Common myeloid progenitor, CD34-positive (primary cell): ENCODE measurements at places on chromosomes 13 and 19.

DNA sequence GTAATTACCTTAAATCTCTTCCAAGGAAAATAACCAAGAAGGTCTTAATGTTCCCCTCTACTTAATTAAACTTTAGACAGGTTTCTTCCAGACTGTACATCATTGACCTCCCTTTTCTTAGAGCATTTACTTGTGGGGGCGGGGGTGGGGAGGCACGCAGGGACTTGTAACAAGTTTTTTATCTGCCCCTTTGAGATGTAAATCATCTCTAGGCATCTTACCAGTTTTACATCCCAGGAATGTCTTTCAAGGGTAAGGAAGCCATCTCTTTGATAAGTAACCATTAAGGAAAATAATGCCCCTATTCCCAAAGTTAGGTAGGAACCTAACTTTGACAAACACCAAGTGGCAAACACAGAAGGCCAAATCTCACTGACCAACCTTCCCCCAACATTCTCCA, 528.6 kb downstream of the SUCLA2 start:
- DNase-seq, result no peak

GRCh38 chr13:109436055-109436622, 350.2 kb downstream of the IRS2 start:
- no peak for DNase-seq

DNA sequence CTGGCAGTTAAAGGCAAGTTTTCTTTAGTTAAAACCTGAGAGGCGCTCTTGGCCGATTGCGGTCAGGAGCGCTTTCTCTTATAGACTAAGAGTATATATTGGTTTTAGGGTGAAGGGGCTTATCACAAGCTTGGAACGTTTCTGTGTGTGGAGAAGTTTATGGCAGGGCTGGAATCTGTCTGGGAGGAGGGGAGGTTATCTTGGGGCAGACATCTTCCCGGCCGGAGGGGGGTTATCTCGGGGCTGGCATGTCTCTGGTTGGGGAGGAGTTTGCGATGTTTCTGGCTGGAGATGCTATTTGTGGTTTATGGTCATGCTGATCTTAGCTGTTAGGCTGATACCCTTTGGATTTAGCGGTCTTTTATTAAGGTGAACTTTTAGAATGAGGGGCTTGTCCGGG, 18.3 kb downstream of the KDM4B start:
- no peak for DNase-seq

DNA sequence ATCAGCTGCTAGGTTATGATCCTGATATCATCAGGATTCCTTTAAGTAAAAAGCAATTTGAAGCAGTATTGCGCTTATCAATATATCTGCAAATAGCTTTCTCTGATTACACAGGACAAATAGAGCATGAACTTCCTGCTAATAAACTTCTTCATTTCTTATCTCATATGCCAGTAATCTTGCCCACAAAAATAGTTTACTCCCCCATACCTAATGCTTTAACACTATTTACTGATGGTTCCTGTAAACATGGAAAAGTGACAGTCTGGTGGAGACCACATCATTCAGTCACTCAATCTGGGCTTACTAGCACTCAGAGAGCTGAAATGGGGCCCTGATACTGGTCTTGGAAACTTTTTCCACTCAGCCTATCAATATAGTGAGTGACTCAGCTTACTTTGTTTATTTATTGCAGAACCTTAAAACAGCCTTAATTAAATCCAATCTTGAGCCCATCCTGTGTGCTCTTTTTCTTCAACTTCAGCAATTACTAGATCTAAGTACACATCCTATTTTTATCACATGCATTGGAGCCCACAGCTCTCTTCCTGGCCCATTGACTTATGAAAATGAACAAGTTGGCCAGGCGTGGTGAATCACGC, 1464.3 kb downstream of the UQCRFS1 start:
- DNase-seq, result no peak

- DNase-seq, result peak; percentile 77
Measured at GRCh38 chr19:47697863-47698609, 15.2 kb upstream of the EHD2 start.

DNA sequence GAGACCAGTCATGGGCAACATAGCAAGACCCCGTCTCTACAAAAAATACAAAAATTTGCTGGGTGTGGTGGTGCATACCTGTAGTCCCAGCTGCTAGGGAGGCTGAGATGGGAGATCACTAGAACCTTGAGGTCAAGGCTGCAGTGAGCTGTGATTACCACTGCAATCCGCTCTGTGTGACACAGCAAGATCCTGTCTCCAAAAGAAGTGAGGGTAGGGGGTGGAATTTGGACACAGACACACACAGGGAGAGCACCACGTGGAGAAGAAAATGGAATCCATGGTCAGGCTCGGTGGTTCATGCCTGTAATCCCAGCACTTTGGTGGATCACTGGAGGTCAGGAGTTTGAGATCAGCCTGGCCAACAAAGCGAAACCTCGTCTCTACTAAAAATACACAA, 8.7 kb downstream of the TNFSF9 start:
- no peak for DNase-seq

DNA sequence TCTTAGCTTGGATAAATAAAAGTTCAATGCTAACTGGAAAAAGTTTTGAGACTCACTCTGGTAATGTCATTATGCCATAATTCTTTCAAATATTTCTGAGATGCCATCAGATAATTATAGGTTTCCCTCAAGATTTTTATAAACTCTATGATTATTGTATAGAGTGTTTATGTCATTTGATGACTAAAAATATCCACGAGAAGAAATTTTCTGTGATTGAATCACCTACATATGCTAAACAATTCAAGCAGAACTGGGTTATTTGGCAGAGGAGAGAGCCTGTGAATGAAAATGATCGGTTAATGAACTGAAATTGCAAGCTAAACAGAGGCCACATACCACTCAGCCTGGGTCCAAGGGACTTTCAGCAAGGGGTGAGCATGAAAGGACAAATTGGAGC, 92.6 kb upstream of the TSC22D1 start:
- no peak for DNase-seq

DNA sequence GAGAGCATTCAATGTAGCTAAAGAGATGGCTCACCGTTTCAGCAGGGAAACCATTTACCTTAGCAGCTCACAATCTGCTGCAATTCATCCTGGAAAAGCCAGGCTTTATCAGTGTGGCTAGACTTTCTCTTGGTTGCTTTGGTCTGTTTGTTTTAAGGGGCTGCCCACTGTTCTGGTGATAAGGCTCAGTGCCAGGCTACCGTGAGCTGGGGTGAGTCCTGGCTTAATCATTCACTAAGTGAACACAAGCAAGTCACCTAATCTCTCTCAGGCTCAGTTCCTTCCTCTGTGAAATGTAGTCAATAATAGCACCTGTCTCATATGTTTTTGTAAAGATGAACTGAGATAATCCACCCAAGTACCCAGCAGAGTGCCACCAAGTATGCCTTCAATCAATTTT, 229.0 kb downstream of the TEX29 start:
- no peak for DNase-seq

DNA sequence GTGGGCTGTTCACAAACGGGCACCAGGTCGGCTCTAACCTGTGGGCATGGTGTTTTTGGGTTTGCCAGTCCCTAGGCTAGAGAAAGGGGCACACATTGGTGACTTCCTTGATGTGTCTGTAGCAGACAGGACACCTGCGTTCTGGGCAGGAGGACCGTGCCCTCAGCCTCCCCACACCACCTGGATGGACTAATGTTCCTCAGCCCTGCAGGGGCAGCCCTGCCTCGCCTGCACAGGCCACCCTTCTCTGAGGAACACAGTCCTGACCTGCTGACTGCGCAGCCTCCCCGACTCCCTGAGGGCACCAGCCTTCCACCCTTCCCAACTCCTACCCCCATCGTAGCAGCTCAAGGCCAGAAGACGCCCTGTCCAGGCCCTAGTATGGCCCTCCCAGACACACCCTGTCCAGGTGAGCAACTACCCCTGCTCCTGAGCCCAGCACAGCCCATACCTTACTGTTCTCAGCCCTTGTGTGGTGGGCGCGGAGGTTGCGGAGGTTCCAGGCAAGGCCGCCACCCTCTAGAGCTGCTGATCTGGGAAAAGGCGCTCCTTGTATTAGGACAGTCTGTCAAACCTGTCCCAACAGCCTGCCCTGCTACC, 55.7 kb downstream of the GGACT start:
- no peak for DNase-seq

DNA sequence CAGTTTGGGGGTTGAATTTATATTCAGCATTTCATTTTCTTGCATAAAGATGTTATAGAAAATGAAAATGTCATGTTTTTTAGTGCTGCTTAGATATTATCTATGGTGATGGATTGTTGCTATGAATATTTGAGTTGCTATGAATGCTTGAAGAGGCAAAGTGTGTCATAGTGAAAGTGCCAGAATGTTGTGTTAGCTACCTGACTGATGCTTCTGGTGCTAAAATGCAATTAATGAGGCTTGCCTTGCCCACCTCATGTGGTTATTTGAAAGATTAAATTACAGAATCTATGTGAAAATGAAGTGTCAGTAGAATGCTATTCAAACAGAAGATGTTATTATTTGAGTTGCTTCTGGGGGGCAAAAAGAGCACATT, 62.7 kb upstream of the MYCBP2 start:
- DNase-seq, result no peak

DNA sequence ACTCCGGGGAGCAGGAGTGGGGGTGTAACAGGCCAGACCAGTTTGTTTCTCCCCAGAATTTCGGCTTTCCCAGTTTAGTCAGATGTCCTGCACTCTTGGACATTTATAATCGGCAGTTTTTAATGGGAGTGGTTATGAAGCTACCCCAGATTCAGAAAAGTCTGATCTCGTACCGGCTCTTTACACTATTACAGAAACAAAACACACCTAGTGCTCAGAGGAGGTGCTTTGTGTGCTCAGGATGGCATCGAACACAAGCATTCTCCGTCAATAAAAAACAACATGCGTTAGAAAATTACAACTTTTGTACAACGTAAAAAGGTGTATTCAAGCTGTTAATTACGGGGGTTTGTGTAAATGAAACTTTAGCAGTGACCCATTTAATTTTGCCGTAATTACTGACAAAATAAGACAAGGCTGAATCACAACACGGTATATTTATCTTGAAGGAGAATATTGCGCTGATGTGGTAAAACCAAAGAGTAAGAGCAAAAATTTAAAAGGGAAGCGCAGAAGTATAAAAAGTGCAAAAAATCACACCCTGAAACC, 6.6 kb upstream of the SOX1 start:
- no peak for DNase-seq

- no peak for DNase-seq
Measured at GRCh38 chr13:109684824-109685202, 101.6 kb downstream of the IRS2 start.

- DNase-seq, result no peak
Measured at GRCh38 chr19:39141929-39142328, 16.3 kb downstream of the PAK4 start.

DNA sequence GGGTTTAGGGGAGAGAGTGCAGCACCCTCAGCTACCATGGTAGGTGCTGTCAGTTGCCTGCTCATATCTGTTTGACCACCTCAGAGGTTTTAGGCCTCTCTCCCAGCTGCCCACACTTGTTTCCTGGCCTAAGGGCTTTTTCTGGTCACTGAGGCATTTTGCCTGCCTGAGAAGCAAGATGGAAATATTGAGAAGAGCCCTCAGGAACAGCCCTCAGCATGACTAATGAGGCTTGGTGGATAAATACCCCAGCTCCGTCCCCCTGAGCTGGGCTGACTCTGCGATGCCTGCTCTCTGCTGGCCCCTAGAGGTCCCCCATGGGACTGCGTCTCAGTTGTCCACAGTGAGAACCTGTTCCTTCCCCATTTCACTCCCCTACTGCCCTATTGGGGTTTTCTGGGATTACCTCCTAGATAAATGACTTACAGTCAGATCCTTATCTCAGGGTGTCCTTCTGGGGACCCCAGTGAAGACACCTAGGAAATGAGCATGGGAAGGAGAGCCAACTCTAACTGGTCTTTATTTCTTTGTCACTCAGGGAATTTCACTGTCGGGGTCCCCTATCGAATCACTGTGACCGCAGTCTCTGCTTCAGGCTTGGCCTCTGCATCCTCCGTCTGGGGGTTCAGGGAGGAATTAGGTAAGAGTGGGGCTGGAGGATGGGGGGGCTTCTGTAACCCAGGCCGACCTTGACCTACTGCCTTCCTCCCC, 13.3 kb downstream of the PALM3 start:
- DNase-seq, result peak; percentile 64

GRCh38 chr13:104810242-104810641, 1725.2 kb downstream of the EFNB2 start:
- DNase-seq, result no peak

GRCh38 chr19:38451036-38451435, 17.5 kb downstream of the RYR1 start:
- no peak for DNase-seq

GRCh38 chr19:17841810-17842662, 5.7 kb downstream of the JAK3 start:
- peak; percentile 68 for DNase-seq

DNA sequence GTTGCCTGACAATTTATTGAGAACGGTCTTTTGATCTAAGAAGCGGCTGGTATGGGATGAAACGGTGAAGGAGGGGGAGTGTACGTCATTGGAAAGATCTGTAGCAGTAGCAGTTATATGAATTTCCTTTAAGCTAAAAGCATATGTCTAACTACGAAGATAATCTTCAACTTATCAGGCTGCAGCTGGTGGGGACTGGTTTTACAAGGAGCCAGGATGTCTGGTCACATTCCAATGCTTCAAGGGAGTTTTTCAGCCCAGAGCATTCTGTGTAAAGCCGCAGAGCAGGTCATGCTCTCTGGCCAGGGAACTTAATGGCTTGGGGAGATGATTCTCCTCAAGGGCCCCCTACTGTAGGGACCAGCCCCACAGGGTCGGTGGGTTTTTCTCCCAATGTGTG, 29.2 kb downstream of the CLEC4M start:
- no peak for DNase-seq

DNA sequence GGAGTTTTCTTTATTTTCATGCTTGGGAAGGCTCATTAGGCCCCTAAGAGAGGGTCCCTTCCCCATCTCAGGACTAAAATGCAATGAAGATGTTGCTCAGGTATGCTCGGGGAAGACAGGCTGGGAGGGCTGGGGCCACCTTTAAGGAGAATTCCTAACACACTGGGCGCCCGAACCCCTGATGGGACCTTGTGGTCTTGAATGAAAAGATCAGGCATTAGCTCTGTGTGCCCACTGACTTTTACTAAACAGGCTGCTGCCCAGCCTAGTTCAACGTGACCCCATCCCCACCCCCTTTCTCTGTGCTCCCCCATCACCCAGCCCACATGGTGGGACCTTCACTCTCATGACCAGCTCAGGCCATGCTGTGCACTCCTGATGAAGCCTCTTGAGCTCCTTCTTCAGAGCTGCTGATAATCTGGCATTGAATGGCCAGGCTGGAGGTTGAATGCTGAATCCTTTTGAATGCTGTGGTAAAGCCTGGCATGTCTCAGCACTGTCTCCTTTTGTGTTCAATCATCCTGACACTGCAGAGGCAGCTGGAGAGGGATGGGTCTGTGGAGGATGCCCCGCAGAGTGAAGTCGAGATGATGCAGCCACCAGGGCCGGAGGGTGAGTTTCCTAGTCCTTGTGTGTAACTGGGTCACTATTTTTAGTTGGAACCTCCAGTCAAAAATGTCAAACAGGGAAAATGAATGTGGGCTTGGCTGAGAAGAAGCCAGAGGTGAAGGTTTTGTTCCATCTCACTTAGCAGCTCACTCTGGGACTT, 209.1 kb downstream of the UQCRFS1 start:
- DNase-seq, result no peak

DNA sequence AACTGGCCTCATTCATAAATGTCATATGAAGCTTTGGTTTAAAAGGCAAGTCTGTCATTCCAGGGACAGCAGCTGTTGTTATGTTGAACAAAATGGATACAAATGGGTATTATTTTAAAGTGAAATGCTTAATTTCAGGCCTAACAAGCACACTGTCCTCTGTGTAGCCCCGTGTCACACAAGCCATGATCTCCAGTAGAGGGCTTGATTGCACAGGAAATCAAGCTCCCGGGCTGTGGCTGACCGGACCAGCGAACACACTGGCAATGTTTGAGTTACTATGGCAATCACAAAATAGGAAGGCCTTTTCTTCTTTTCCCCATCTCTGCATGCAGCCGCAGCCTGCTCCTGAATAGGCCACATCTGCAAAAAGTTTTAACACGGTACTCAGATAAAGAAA, 64.0 kb upstream of the GSX1 start:
- DNase-seq, result peak; percentile 28
